ENCODE measurements at places on chromosomes 1 and 21.

DNA sequence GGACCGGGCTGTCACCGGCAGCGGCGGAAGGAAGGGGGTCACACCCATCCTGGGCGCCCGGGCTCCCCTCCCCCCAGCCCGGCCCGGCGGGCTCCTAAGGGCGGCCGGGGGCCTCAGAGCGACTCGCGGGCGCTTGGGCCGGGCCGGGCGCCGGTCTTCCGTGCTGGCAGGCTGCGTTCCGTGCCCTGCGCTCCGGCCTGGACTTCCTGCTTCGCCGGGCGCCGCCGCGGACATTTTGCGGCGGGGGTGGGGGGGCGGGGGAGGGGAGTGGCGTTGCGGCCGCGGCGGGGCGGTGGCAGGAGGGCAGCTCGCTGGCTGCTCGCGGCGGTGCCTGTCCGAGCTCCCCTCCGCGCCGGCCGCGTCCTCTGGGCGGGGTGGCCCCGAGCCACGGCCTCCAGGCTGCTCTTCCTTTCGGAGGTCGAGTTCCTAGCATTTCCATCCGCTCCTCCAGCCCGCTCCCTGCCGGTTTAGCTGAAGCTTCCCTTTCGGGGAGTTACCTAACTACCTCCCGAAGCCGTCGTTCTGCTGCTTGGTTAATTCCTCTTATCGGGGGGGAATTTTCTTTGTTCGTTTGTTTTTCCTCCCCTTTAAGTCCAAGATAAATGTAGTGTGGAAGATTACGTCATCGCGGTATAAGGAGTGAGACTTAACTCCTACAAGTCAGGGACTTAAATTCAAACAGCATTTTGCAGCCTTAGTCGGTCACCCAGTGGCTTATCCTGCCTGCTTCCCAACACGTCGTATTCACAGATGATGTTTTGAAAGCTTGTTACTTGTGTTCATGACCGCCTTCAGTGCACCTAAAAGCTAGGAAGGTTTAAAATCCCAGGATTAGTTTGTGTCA, 730 bp downstream of the CDC42 start:
- peak; percentile 21 for DNase-seq

- DNase-seq, result no peak
These were observed 7.5 kb downstream of the HTR1D start for GRCh38 chr1:23209770-23210169.

DNA sequence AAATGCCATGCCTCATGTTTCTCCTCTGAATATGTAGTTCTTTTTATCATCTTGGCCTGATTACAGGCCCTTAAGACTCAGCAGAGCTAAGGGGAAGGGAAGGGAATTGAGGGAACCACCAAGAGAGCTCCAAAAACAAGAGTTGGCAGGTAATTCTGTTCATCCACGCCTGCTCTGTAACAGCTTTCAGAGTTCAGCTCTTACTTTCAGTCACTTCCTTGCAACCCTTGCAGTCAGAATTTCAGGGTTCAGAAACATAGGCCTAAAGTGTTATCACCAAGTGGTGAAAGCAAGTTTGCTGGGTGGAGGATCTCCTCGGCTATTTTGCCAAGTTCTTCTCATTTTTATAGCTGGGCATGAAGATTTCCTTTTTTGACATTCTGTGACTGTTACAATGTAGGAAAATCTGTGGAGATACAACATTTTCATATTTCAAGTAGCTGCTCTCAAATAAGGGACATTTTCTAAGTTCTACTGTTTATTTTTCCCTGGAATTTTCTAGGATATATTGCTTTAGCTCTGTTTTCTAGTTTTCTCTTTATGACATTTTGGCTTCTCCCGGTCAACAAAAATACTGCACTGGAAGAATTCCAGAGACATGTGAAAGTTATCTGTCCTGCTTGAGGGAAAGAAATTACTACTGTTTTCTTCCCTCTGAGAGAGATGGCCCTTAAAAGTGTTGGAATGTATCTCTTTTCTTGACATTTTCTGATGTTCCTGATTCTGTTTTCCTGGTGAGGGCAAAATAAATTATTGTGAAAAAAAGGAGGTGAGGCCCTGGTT, 251.8 kb upstream of the ST6GALNAC5 start:
- no peak for DNase-seq

DNA sequence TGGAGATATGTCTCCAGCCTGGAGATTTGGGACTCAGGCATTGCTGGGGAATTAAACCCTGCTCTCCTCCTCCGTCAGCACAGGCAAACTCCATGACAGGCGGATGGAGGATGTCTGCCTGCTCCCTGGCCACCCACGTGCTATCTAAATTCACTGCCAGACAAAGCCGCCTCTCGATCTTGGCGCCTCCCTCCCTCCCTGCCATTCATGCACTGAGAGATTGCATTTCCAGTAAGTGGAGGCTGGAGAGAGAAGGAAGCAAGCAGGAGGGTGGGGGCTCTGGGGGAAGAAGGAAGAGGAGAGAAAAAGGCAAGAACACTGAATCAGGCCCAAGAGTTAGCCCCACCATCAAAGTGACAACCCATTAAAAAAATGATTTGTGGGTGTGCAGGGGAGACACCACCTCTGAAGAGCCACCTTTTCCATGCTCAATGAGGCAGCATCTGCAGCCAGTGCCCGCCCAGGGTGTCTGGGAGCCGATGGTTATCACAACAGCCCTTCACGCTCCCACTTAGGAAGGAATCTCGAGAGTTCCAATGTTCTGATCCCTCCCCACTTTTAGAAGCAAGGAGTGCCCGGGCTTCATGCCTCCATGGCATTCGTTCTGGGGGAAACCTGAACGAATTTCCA, 183.0 kb downstream of the HIVEP3 start:
- DNase-seq, result peak; percentile 67

GRCh38 chr1:77412820-77413530, 131.2 kb downstream of the AK5 start:
- no peak for DNase-seq

DNA sequence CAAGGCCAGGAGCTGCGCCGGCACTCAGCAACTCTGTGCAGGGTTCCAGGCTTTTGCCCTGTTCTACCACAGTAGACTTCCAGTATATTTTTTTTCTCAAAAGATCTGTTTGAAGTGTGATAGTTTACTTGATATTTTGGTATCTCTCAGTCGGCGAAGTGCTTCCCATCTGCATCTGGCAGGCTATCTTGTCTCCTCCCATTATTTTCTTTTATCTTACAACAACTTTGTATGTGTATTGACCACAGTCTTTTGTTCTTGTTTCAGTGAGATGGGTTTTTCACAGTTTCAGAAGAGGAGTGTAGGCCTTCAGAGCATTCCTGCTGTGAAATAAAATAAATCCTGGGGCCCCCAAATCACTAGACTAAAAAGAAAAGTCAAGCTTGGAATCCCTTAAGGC, 292.9 kb downstream of the PTGER3 start:
- DNase-seq, result no peak

GRCh38 chr1:218811497-218811896, 362.2 kb upstream of the LYPLAL1 start:
- DNase-seq, result no peak

DNA sequence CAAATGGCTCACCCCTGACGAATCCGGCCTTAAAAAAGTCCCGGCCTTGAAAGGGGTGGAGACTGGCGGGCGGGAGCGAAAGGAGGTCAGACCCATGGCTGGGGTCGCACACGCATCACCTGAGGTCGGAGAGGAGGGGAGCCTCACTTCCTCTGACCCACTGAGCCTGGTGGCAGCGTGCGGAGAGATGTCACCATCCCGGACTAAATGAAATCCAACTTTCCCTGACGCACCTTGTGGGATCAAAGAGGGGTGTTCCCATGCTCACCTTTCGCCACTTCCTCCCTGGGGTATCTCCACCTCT, 709 bp upstream of the SLC41A1 start:
- no peak for DNase-seq

DNA sequence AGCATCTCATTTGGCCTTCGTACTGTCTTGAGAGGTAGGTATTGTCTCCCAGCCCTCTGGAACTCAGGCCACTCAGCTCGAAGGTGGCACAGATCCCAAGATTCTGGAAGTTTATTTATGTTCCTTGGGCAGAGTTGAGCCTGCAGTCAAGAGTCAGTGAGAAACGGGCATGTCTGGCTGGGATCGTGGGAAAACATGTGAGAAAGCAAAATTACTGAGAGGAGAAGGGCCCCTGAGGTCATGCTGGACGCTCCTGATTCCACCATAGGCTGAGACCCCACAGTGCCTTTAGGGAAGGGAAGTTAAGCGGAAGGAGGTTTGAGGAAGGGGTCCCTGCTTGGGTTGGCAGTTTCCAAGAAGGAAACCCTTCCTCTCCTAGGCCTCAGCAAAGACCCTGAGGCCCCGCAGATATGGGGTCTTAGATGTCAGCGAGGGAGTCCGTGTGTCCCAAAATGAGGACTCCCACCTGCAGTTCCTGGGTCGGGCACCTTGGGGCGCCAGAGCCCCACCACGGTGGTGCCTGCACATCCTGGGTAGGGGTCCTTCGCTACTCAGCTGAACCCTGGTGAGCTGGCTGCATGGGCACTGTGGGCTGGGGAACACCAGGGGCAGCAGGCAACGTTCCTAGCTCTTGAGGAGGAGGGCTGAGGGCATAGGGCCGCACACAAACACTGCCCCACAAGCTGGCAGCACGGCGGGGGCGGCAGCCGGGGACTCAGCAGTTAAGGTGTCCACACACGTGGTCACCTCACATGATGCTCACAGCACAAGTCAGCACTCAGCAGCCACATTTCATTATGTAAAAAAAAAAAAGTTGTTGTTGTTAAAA, 12.3 kb upstream of the SEMA4A start:
- no peak for DNase-seq

DNA sequence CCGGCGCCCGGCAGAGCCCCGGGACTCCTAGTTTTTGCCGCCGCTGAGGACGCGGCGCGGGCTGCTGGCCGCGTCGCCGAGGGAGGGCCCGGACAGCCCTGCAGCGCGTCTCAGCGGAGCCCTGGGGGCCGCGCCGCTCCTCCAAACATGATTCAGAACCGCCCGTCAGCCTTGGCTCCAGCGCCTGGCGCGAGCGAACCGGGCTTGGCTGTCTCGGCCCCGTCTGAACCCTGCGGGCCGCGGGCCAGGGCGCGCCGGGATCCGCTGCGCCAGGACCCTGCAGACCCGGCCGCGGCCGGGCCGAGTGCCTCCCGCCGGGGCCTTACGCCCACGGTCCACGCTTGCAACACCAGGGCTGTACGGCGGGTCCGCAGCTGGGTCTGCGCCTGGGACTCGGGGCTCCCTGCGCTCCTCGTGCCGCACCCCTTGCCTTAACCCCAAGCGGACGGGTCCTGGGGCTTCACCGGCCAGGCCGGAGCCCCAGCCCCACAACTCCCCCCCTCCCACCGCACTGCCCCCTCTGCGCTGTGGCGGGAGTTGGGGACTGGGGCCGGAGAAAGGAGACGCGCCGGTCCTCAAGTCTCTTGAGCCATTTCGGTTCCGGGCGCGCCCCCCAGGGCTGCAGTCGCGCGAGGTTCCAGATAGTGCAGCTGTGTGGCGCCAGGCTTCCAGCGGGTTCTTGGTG, 48.4 kb upstream of the CD34 start:
- peak; percentile 55 for DNase-seq

- no peak for DNase-seq
These were observed 153.2 kb downstream of the PRDM16 start for GRCh38 chr1:3222042-3222692.

DNA sequence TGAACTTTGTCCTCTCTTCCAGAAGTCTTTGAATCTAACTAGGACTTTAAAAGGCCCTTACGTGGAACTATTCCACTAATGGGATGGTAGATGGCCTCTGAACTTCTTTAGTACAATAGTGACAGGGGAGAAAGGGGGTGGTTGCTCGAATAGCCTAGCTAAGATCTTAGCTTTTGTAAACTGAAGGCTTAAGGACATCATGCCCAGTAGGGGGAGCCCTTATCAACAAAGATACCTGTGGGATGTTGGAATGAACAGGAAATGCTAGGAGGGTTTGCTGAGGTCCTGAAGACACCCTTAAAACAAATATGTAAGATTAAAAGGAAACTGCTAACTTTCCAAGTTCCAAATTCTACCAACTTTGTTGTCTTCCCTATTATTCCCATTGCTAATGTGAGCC, 33.2 kb downstream of the NHLH2 start:
- peak; percentile 36 for DNase-seq

DNA sequence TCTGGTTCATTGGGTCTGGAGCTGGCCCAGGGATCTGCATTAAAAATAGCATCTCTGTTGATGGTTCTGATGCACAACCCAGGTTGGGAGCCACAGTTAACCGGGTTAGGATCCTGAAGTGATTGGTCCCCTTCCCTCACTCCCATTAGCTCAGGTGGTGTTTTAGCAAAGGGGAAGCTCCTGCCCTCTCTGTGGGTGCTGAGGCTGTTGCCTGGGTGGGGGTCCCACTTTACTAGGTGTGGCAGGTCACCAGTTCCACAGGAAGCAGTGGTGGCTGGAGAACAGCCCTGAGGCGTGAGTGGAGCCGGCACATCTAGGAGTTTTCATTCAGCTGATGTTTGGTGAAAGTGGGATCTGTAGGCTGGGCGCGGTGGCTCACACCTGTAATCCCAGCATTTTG, 86.5 kb downstream of the MAN1C1 start:
- DNase-seq, result no peak

- DNase-seq, result no peak
These were observed 743 bp downstream of the GPR52 start for GRCh38 chr1:174448531-174448883.

DNA sequence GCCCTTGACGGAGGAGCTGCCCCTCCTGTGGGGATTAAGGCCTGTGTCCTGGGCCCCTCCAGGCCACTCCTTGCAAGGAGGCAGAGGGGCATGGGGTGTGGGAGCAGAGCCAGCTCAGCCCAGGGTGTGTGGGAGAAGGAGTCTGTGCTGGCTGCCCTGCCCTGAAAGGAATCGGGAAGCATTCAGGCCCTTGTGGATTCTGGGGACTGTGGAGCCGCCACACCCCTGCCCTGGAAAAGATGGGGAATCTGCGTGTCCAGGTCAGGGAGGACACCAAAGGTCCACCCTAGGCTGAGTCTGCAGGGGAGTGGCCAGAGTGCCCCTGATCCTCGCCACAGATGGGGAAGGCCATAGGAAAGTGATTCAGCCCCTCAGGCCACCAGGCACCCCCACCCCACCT, 16.5 kb upstream of the PRDM16 start:
- no peak for DNase-seq

DNA sequence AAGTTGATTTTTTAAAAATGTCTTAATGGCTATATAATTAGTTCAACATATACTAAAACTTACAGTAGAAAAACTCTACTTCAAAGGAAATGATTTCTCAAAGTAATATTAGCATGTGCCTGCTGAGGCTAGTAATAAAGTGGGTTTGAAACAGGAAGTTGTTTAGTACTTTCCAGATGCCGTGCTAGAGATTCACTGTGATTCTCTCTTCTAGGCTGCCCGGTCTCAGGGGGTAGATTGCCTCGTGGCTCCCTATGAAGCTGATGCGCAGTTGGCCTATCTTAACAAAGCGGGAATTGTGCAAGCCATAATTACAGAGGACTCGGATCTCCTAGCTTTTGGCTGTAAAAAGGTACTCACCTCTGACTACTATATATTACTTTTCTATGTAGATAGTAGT, 9.1 kb downstream of the EXO1 start:
- no peak for DNase-seq

DNA sequence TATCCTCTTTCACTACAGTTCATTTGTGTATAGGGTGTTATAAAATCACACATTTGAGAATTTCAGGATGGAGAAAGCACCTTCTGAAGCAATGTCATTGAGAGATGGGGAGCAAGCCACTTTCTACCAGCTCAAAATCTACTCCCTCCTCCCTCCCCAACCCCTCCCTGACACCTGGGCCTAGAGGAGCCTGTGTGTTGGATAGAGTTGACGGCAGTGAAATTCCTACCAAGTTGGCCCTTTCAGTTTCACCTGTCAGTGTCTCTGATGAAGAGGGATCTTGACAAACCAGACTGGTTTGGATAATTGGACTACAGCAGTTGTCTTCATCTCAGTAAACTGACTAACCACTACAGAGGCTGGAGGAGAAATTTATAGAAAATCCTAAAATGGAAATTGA, 125.0 kb upstream of the HOOK1 start:
- DNase-seq, result no peak
